ENCODE measurements at places on chromosomes 3 and 15.

GRCh38 chr3:112776836-112777235 is 69.8 kb downstream of the CD200R1L start:
- no peak for DNase-seq

DNA sequence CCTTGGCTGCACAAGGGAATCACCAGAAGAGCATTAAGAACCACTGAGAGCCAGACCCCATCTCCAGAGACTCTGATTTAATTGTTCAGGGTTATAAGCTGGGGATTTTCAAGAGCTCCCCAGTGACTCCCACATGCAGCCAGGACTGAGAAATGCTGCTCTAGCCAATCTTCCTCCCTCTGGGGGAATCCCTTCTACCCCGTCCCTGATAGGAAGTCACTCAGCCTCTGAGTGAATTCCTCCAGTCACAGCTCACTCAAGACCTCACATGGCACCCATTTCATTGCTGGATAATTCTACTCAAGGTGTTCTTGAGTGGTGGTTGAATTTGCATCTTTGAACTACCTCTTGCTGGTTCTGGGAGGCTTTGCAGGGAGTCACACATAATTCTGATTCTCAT is 10.7 kb downstream of the CCR3 start:
- no peak for DNase-seq

GRCh38 chr3:161412123-161412522 is 40.8 kb upstream of the SPTSSB start:
- no peak for DNase-seq

GRCh38 chr3:99419116-99419515 is 219.3 kb upstream of the COL8A1 start:
- no peak for DNase-seq

DNA sequence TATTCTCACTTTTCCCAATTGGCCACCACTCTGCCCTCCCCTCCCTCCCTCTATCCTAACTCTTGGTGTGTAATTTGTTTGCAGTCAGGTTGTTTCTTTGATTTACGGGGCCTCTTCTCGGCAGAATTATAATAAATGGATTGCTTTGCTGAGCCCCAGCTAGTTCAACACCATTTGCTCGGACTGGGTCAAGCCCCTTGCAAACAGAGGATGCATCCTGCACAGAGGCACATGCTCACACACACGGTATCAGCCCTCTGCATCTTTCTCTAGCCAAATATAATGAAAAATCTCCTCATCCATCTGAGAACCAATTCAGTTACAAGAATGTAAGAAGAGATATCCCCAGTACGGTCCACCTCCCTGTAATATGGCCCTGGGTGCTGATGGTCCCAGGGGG is 97.7 kb downstream of the EPHB1 start:
- no peak for DNase-seq

- no peak for DNase-seq
Observed at GRCh38 chr3:56890448-56891091, 88.8 kb upstream of the ARHGEF3 start.

DNA sequence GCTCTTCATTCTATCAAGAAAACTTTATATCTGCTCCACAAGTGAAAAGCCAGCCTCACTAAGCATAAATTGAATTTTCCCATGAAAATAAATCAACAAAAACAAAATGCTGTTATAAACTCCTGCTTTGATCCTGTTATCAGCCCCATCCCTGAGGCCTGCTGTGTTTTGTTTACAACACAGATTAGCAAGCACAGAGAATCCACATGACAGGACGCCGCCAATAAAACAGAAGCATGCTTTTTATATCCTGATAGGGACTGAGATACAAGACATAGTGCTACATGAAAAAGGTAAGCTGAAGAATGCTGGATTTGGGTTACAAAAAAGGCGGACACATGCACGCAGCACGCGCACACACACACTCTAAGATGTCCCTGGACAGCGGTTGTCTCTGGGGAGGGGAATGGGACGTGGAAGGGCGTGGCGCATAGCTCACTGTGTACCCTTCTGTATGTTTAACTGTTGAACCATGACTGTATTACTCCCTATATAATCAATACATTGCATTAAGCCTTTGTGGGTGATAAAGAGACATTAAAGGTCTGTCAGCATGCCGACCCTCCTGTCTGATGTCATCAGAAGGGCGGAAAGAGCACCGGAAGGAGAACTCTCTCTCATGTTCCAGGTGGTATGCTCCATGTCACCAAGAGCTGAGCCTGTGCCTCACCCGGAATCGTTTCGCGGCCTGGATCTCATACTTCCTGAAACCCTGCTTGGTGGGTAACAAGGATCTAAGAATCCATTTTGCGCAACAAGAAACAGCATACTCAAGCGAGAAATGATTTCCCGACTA is 93.9 kb downstream of the IQSEC1 start:
- DNase-seq = no peak

DNA sequence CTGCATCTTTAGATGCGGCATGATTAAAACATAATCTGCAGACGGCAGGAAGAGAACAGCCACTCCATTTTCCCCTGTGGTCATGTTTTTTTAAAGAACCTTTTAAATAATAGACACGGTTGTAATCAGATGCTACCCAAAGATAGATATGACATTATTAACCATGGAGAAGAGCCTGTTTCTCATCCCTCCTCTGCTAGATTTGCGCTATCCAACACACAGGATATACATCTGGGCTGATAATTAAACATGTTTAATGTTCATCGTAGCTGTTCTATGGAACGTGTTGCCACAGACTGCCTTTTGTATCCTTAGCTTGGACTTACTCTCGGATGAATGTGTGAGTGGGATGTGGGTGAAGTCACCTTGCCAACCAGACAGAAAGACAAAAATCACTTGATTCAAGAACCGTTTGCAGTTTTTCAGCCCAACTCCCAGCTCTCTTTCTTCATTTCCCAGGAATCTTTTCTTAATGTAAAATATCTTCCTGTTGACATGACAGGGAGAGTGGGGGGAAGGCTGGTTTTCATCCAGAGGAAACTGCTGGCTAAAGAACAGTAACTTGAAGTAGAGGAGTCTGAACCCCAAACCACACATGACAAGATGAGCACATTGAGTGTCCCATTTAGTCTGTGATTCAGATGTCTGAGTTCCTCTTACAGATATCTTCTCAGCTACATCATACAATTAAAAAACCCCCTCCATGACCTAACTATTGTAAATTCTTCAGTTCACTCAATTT is 118.6 kb upstream of the PRICKLE2 start:
- DNase-seq = no peak

DNA sequence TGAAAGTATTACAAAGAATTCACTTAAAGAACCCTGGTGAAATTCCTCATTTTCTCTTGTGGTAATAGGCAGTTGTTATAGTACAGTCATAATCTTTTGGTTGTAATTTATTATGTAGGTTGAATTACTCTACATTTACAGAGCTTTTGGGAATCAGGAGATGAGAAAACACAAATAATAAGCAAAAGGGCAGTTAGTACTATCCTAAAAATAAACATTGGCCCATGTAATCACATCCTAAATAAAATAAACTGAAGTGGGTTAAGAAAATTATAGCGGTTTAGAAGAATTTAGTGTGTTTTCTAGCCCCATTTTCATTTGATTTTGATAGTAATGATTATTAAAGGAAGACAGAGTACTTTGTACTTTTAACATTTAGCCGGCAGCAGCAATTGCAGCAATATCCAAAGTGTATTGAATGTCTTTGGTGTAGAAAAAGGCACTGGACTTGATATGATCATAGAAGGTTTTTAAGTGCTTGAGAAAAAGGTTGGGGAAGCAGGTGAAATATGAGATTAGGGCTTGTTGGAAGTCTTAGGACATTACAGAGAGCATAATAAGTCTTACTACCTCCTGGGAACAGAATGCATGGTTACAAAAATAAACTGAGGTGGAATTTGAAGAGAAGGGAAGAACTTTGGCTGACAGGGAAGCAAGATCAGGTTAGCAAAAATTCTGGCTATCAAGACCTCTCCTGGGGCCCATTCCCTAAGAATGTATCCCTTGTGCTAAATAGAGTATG is 79.9 kb downstream of the MBNL1 start:
- no peak for DNase-seq

- DNase-seq = no peak
Observed at GRCh38 chr3:3740061-3740460, 59.2 kb upstream of the LRRN1 start.

DNA sequence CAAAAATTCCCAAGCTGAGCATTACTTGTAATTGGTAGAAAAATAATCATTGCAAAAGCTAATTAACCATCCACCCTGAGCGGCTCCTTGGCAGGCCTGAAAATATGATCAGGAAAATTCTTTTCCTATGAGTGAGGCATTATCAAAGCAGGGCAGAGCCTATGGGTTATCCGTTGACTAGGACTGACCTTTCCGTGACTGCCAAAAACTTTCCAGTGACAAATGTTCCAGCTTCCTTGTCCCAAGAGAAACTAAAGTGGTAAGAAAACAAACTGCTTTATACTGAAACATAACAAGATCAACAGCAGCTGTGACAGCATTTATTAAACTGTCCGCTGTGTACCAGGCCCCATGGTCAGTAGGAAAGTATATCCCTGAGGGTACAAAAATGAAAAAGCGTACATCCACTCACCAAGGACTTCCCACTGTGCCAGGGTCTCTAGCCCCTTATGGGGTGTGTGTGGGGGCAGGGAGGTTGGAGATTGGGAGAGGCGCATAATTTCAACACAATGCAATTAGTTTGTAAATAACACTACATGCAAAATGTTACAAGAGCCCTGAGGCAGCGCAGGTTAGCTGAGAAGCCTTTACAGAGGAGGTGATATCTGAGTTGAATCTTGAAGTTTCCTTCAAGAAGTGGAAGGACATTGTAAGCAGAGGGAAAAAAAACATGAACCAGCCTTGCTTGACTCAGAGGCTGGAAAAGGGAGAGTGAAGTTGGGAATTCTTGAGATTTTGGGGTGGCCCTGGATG is 8.5 kb downstream of the LIPC start:
- no peak for DNase-seq

GRCh38 chr3:10265833-10266232 is 17.6 kb downstream of the TATDN2 start:
- no peak for DNase-seq

- DNase-seq = no peak
Observed at GRCh38 chr15:45849136-45849535, 214.3 kb downstream of the SQOR start.

GRCh38 chr15:89813381-89814111 is 1.1 kb downstream of the ANPEP start:
- DNase-seq = no peak

DNA sequence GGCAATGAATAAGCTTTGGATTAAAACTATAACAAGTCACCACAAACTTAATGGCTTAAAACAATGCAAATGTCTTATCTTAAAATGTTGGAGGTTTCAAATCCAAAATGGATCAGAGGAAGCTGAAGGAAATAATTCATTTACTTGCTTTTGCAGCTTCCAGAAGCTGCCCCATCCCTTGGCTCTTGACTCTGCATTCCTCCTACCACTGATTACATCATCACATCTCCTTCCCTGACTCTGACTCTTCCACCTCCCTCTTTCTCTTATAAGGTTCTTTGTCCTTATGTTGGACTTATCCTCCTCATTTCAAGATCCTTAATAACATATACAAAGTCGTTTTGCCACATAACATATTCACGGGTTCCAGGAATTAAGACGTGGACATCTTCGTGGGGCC is 982.8 kb upstream of the ROBO1 start:
- no peak for DNase-seq

DNA sequence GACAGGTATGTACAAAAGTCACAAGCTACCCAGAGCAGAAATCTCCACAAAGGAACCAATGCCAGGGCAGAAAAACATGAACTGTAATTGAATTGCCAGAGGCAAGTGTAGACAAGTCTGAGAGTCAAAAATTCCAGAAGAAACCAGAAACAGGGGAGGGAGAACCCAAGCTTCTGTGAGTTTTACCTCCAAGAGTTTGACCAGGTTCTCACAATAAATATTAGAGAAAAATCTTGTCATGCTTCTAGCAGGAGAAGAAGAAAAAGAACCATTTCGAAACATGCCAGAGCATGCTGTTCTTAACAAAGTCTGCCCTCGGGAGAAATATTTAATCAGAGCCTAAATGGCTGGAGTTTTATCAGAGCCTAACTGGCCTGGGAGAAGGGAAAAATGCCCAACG is 32.5 kb upstream of the AP3B2 start:
- DNase-seq = no peak

GRCh38 chr15:101063891-101064794 is 145.0 kb downstream of the LRRK1 start:
- DNase-seq = no peak

- DNase-seq = no peak
Observed at GRCh38 chr3:38487323-38487722, 8.8 kb upstream of the EXOG start.

GRCh38 chr3:112963683-112964082 is 11.2 kb downstream of the CD200R1 start:
- no peak for DNase-seq

- DNase-seq = no peak
Observed at GRCh38 chr15:62495670-62496614, 330.9 kb upstream of the C2CD4B start.

DNA sequence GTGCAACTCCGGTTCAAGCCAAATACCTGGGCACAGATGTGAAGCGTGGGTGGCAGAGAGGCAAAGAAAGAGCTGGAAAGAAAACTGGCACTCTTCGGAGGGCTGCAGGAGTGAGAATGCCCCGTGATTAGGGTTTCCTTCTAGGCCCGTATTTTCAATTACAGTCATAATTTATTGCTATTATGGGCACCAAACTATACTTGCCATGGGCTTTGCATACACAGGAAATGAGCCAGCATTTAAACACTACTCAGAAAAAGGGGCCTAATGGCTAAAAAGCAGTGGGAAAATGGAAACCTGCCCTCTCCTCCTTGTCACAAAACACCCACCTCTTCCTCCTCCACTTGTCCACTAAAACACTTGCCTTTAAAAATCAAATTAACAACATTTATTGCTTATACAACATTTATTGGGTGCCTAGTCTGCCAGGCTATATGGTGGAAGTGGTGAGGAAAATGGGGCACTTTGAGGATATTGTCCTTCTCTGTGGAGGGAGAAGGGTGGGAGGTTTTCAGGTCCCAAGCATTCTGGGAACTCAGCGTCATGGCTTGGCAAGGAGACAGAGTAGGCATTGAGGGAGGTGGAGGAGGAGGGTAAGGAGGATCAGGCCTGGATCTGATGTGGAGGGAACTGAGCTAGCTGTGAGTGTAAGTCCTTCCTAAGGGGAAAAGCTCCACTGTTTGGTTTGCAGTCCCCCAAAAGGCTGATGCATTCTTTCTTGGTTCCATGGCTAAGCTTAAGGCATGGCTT is 160.9 kb downstream of the SLCO3A1 start:
- DNase-seq = no peak

GRCh38 chr3:71271596-71271995 is 311.9 kb downstream of the FOXP1 start:
- no peak for DNase-seq

- DNase-seq = peak; percentile 59
Observed at GRCh38 chr15:40859206-40859851, 14.7 kb downstream of the RHOV start.

- no peak for DNase-seq
Observed at GRCh38 chr3:107241217-107241616, 136.0 kb upstream of the CCDC54 start.

GRCh38 chr3:32186097-32186496 is 52.4 kb upstream of the CMTM8 start:
- no peak for DNase-seq

GRCh38 chr3:164453714-164454113 is 624.6 kb downstream of the SI start:
- DNase-seq = no peak
